ENCODE measurements at places on chromosomes 5 and 9.
A peak's percentile ranks its signal among the peaks of the same experiment; 100 is the strongest.

DNA sequence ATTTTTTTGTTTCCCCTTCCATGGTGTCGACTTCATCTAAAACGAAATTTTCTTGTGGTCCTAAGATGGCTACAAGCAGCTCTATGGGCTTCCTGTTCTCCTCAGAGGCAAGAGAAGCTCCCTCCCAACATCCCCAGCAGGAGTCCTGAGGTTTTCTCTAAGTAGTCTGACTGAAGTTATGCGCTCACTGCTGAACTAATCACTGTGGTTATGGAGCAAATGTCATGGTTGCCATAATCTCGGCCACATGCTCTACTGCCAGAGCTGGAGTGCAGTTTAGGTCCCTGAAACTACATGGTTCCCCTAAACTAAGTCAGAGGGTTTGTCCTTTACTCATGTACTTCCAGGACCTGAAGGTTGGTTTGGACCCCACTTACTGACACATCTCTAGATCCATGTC is 68.0 kb upstream of the MAMDC2 start:
- no peak for DNase-seq

DNA sequence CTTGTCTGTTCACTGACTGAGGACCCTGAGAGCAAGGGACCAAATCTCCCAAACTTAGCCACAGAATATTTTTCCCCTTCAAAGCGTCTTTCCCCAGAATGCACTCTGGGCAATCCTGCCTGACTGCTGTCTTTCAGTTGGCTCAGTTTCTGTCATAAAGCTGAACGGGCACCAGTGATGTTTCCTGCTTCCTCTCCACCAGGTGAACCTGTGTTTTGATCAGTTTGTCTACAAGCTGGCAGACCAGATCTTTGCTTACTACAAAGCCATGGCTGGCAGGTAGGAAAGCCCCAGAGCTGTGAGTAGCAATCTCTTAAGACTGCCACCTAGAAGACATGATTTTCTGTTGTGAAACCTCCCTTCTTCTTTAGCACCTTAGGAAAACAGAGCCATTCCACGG is 61.8 kb downstream of the CYFIP2 start:
- DNase-seq: no peak

DNA sequence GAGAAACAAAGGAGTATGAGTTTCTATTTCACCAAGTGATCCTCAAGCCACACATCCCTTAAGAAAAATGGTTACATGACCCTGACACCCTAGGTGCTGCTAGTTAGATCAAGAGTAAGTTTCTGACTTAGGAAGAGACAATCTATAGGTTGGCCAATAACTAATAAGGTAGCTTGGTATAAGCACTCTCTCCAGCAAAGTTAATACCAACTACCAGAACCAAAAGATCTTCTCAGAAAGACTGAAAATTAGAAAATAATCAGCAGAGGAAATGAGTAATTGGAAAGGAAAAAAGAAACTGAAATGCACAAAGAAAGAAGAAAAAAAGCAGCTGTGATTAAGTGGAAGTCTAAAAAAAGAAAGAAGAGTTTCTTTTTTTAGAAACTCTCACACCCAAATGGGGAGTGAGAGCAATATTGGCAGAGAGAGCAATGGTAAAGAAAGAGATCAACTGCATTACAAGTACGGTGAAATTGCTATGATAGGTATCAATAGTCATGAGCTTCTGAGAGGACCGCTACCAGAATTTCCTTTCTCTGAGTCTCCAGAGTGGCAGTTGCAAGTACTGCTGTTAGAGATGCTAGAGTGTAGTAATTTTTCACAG is 195.5 kb downstream of the TMEM167A start:
- DNase-seq: no peak

DNA sequence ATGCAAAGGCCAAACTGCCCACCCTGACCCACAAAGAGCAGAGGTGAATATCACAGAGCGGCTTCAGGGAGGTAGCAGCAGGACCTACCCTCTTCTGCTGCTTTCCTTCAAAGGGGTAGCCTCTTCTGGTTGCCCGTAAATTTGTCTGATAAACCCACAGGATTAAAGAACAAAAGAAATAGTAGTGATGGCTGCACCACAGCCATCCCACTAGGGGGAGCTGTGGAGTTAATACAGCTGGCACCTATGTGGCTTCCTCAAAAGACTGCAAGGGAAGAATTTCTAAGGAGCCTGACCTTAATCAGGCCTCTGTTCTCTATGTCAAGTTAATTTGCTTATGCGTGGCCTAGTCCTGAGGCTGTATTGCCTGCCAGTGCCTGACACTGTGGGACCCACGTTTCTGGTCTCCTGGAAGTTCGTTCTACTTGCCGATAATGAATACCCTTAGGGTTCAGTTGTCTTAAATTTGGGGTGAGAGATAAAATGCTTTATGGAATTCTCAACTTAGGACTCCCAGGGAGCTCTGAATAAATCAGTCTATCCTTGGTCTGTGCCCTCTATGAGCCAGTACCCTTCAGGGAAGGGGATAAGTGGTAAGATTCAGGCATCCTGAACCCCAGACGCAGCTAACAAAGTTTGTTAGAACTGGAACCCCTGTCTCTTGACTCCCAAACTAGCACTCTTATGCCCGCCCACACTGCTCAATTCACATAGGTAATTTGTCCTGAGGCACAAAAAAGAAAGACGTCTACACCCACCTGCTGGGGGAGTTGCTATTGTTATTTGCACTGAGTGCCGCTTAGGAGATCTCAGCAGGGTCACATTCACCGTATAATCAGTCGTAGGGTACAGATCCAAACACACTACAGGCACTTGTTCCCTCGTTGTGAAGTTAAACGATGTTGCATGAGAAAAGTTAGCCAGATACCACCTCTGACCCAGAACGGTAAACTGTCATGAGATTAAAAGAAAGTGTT is 77.1 kb downstream of the SUSD1 start:
- peak; percentile 55 for DNase-seq

DNA sequence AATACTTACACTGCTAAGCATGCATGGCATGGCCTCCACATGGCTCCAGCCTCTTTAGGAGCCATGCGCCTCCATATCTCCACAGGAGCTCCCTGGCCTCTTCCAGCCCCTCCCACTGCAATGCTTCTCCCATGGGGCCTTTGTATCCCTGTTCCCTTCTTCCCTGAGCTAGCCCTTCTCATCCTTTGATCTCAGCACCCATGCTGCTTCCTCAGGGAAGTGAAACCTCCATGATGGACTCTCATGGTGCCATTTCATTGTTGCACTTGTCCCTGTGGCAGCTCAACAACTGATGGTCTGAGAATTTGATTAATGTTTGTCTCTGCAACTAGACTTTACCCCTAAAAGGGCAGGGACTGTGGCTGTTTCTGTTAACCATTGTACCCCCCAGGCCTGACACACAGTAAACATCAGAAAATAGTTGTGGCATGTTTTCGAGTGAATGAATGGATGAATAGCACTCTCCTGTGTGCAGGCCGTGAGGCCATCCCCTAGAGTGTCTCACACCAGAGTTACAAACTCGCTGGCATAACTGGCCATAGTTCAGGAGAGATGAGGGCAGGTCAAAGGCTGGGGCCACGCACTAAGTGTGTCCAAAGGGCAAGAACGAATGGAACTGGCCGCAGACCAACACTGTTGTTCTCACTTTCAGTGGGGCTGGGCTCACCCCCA is 6.6 kb downstream of the IDNK start:
- no peak for DNase-seq

DNA sequence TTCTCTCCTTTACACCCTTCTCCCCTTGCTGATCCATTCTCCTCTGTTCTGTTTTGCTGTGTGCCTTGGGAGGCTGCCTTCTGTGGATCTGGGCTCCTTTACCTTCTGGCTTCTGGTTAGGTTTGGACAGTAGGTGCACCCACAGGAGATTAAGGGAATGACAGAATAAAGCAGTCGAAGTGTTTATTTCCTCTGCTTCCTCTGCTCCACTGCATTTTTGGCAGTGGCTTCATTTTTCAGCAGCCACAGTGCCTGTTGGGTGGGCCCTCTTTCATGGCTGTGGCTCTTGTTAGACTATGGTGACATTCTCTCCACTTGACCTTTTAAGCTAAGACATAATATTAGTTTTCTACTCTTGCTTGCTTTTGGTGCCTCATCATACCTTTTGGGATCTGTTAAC is 144.1 kb downstream of the CCDC171 start:
- no peak for DNase-seq

GRCh38 chr5:57551251-57551650 is 68.6 kb upstream of the ACTBL2 start:
- DNase-seq: no peak

DNA sequence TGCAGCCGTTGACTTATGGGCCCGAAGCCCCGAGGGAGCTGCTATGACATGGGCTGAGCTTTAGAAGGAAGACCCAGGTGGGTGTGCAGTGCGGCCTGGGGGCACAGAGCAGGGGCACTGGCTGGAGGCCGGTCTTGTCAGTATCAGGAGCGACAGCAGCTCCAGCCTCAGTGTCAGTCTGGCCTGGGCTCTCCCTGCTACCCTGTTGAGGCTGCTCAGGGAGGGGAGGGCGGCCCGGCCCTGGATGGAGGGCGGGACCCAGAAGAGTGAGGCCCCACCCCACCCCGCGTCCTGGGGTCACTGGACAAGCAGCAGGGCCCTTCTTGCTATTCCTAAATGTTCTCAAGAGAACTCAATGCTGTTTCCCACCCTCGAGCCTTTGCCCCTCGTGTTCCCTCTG is 18.0 kb downstream of the GFI1B start:
- DNase-seq: no peak

- DNase-seq: no peak
These were observed 367.4 kb downstream of the EBF1 start for GRCh38 chr5:158732345-158732744.

- DNase-seq: no peak
These were observed 6.9 kb upstream of the GSN start for GRCh38 chr9:121261107-121261460.

GRCh38 chr5:149946118-149946517 is 1.5 kb upstream of the PDE6A start:
- no peak for DNase-seq

DNA sequence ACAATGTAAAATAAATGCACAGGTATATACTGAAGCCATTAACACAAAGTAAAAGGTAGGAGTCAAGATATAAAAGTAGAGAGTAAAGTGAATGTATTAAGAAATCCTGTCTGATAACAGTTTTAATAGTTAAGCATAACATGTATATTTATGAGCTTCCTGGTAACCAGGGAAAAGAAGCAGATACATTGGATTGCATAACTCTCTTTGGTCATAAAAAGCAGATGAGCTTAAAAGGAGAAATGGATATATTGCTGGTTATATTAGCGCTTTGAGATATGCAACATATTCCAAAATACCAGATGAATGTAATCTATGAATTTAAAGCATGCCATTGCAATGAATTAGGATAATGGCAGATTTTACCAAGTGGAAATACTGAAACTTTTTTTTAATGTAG is 6.2 kb upstream of the TNFSF8 start:
- DNase-seq: no peak

GRCh38 chr5:57432876-57433275 is 49.7 kb downstream of the ACTBL2 start:
- DNase-seq: peak; percentile 20
